ENCODE measurements at places on chromosomes 1 and 21. TPM values are rescaled to one million over a fixed set of nuclear protein-coding genes. Genes with fewer than 3 reads are reported as not detected.

SPTA1 gene
- 0.19 TPM for total RNA-seq

ILDR2 gene
- under 0.01 TPM for total RNA-seq

AADACL3 gene
- not detected for total RNA-seq

GSTM5 gene
- total RNA-seq = 3.9 TPM

ALDH4A1 gene
- 12.5 TPM for total RNA-seq

TRIM17 gene
- total RNA-seq = under 0.01 TPM

VSIG8 gene
- total RNA-seq = not detected

All from regular cardiac myocyte (primary cell).